ENCODE measurements at places on chromosomes 3 and 15.

GRCh38 chr3:8988791-8989558, 25.7 kb upstream of the RAD18 start:
- DNase-seq = no peak

- no peak for DNase-seq
Observed at GRCh38 chr15:89860431-89860830, 33.4 kb downstream of the AP3S2 start.

GRCh38 chr3:42906070-42906847, at the start of gene ZNF662:
Gene ZNF662, plus strand, starts transcription at chr3:42906142. Its CDS starts 1,973 bp downstream, at chr3:42908115.
- no peak for DNase-seq

DNA sequence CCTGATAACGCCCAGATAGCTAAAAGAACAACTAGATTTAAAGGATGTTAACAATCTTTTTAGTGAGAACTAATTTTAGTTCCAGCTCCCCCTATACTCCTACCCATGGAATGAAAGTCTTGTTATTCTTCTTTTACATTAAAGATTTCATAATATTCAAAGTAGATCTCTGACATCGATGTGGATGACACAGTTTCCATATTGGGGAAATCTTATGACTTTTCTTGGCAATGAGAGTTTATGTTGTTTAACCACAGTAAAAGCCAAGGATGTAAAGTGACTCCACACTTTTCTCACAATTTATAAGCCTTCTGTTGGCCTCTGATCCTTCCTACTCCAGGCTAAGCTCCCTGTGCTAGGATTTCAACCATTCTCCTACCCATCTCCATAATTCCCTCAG, 332.6 kb upstream of the KCNMB2 start:
- DNase-seq = no peak

GRCh38 chr3:24318677-24319287, 175.9 kb downstream of the THRB start:
- no peak for DNase-seq

GRCh38 chr3:108409800-108410178, 100.6 kb downstream of the MYH15 start:
- no peak for DNase-seq

DNA sequence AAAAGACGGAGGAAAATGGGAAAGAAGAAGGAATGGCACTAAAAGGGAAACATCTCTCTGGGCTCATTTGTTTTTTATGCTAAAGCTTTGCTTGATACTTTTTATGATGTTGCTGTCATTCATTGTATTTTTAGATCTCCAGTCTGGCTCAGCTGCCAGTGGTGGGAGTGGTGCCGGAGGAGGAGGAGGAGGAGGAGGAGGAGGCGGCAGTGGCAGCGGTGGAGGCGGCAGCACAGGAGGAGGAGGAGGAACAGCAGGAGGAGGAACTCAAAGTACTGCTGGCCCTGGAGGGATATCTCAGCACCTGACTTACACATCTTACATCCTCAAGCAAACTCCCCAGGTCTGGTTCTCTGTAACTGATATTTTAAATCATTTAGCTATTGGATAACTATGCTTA, 49.6 kb downstream of the MAP6D1 start:
- DNase-seq = no peak

DNA sequence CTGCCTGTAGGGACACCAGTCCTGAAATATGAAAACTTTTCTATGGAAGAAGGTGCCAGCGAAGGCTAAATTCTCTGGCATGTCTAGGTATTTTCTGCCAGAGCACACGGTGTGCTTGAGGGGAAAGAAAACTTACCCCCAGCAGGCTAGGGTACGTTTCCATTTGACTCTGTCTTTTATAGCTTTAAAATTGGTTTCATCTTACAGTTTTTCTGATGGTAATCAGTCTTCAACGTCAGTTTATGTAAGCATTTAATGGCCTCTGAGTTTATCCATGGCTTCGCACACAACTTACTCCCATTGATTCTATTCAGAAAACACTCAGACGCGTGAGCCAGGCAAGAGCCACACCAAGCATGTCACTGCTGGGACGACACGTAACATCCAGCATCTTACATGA, 249.7 kb downstream of the ADAMTS17 start:
- no peak for DNase-seq

DNA sequence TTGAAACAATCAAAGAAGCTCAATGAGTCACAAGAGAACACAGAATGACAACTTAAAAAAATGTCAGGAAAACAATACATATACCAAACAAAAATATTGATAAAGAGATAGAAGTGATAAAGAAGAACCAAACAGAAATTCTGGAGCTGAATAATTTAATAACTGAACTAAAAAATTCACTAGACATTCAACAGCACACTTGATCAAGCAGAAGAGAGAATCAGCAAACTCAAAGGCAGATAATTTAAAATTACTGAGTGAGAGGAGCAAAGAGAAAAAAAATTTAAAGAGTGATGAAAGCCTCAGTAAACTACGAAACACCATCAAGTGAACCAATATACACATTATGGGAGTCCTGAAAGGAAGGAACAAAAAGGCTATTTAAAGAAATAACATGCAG, 61.9 kb downstream of the SERP1 start:
- DNase-seq = no peak

DNA sequence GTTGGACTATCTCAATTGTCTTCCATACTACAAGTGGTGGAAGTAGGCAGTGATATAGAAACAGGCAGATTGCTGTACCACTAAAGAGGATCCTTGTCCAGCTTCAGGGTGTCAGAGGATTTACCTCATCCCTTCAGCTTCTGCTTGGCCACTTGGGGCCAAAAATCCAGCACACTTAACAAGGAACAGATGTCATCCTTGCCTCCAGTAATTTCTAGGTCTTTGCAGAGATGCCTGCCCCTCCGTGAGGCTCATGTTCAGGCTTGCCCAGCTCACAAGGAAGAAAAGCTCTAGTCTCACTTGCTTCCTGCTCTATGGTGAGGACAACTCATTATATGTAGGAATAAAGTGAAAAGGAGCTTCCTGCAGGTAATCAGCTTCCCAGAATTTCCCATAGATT, 510.3 kb downstream of the EPHA3 start:
- no peak for DNase-seq

DNA sequence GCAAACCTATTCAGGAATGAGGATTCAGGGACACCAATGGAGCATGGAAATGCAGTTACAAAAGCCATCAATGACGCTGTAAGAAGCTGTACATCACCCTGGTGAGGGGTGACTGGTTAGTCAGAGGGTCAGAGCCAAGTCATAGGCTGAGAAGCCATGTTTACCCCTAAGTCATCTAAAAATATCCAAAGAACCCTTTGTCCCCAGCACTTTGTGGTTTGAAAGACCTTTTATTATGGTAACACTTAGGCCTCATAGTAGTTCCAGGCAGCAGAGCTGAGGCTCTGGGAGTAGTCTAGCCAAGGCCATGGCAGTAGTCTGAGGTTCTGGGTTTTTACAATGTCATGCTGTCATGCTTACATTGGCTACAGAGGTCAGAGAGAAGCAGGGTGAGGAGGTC, 131.2 kb downstream of the CTNNB1 start:
- no peak for DNase-seq

DNA sequence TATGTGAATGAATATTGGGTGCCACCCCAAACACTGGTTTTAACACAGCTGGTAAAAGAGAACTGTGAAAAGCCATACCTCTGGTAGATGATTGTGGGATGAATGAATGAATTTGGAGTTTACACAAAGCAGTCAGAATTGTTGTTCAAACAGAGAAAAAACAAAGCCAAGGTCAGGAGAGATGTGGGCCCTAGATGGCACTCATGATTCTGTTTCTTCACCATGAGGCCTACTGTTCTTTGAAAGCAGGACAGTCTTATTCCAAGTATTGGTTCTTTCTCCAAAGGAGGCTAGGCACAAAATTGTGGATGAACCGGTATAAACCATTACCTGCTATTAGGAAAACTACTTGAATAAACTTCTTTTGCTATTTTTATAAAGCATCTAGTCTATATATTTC, 97.6 kb downstream of the SAMMSON start:
- DNase-seq = no peak

DNA sequence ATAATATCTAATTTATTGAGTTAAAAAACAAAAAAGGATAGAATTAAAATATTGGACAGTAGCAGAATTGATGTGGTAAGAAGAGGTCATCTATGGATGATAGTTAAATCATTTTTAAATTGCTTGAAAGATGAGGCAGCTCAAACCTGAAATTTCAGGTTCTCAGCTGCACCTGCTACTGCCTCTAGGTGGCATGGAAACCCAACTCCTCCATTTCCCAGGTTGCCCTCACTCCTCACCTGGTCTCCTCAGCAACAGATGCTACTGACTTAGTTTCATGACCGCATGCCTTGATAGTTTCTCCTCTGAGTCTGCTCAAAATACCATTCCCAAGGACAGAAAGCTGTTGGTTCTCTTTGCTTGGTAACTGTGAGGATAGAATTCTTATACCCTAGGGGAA, 148.1 kb downstream of the ABHD5 start:
- no peak for DNase-seq

- DNase-seq = no peak
Observed at GRCh38 chr15:90087454-90088154, 14.7 kb downstream of the IDH2 start.

DNA sequence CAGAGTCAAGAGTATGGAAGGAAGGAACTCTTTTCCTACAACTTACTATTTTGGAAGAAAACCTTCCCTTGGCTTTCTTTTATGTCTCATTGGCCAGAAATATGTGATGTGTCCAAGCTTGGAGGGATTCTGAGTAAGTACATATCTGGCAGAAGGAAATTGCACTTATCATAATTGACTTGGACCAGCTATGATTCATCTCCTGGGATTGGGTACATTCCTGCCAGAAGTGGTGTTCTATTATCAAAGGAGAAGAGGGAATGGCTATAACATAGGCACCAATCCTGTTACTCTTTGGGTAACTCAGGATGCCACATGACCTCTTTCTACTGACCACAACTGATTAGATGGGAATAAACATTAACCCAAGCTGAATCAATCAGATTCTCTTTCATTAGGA, 13.5 kb upstream of the DAZL start:
- no peak for DNase-seq

- DNase-seq = no peak
Observed at GRCh38 chr3:34387826-34388564, 589.6 kb downstream of the PDCD6IP start.

DNA sequence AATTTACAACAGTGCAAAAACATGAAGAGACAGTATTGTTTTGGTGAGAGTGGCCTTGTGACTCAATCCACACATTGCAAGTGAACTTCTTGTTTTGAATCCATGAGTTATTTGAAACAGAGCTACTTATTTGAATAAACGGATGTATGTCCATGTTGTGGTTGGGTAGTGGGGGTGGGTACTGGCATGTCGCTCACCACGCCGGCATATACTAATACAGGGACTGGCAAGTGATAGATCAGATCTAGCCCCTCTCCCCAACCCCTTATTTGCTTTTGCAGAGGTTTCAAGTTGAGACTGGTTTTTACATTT, 83.8 kb downstream of the EDEM1 start:
- DNase-seq = no peak

DNA sequence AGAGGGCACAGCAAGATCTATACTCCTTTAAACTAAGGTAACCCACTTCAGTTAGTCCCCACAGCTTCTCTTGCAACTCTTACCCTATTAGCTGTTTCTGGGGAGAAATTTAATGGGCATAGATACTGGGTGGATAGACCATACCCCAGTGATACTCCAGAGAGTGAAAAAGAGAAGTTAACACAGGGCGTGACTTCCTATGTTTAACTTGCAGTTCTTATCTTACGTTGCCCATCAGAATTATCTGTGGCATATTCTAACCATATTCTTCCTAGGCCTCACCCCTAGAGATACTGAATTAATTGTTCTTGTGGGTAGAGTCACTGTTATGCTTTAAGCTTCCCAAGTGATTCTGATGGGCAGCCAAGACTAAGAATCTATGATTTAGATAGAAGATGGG, 485.4 kb upstream of the TPRG1 start:
- DNase-seq = no peak

- DNase-seq = no peak
Observed at GRCh38 chr3:33749546-33750210, 31.6 kb upstream of the CLASP2 start.

GRCh38 chr15:42065033-42065432, 29.3 kb downstream of the PLA2G4D start:
- DNase-seq = no peak

GRCh38 chr3:64945171-64945729, 257.4 kb upstream of the ADAMTS9 start:
- DNase-seq = no peak

DNA sequence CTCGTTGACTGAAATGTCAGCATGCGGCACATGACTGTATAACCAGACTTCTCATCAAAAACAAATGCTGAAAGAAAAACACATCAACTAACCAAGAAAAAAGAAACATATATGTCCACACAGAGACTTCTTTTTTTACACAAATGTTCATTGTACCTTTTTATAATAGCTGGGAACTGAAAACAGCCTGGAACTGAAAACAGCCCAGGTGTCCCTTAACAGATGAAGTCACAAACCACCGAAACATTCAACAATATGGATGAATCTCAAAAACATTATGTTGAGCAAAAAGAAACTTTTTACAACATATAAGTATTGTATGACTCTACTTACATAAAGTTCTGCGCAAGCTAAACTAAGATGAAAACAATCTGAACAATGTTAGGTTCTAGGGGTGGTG, 20.6 kb downstream of the UBE3A start:
- DNase-seq = no peak

- DNase-seq = no peak
Observed at GRCh38 chr3:43055806-43056770, 49.8 kb downstream of the POMGNT2 start.

- no peak for DNase-seq
Observed at GRCh38 chr3:28860307-28860706, 420.6 kb upstream of the RBMS3 start.

DNA sequence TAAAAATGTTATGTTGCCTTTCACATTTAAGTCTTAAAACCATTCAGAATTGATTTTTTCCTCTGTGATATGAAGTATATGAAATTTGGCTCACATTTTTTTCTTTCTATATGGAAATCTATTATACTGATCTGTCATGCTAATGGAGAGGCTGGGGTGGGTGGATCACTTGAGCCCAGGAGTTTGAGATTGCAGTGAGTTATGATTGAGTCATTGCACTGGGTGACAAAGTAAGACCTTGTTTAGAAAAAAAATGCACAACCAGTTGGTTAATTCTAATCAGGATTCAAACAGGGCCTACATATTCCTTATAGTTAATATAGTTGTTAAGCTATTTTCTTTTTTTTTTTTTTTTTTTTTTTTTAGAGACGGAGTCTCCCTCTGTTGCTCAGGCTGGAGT, 230.5 kb downstream of the MFSD1 start:
- no peak for DNase-seq

DNA sequence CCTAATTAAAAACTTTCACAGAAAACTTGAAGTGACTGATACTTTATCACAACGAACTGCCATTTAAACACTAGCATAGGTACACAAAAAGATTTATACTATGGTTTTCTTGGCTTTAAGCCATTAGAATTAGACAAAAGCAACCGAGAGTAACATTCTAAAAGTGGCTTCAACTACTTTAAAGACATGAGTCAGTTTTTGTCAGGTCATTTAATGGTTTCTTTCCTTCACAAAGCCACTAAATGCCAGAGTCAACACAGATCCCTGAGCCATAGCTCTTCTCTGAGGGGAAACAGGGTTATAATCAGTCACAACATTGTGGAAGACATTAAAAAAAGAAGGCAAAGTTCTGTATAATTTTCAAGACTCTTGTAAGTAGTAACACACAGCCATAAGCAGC, 54.6 kb downstream of the CAPN3 start:
- no peak for DNase-seq
